ENCODE measurements at places on chromosomes 6 and 20.
A peak's percentile ranks its signal among the peaks of the same experiment; 100 is the strongest.

DNA sequence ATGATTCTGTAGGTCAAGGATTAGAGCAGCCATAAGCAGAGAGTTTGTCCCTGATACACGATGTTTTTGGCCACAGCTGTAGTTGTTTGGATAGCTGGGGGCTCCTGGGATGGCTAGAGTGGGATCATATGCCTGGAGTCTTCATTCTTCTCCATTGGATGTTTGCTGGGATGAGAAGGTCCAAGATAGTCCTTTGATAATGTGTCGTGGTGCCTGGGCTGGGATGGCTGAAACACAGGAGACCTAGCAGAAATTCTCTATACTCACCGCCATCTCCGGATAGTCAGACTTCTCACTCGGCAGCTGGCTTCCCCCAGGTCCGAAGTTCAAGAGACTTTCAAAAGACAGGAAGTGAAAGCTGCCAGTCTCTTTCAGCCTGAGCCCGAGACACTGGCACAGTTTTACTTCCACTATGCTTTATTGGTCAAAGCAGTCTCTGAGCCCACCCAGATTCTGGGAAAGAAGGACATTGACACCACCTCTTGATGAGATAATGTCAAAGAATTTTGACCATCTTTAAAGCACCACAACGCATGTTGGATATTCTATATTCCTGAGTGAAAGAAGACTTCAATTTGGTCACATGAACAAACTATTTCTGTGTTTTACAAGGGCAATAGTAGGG lies 16.0 kb downstream of the MARCKS start:
- DNase-seq: peak; percentile 62

- DNase-seq: no peak
Measured at GRCh38 chr6:136066005-136066404, 184.1 kb downstream of the MTFR2 start.

DNA sequence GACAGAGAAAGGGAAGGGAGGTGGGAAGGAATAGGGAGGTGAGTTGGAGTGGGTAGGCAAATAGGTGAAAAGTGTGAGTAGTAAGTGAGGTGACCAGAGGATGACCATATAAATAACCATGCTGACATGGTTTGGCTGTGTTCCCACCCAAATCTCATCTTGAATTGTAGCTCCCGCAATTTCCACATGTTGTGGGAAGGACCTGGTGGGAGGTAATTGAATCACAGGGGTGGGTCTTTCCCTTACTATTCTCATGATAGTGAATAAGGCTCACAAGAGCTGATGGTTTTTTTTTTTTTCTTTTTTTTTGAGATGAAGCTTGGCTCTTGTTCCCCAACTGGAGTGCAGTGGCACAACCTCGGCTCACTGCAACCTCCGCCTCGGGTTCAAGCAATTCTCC lies 21.5 kb upstream of the SMIM13 start:
- DNase-seq: no peak

- DNase-seq: peak; percentile 76
Measured at GRCh38 chr6:115972679-115973078, 88.0 kb downstream of the FRK start.

GRCh38 chr6:14142063-14142450 lies 24.5 kb downstream of the CD83 start:
- DNase-seq: no peak

GRCh38 chr20:31871618-31871954 lies 1.2 kb downstream of the TTLL9 start:
- no peak for DNase-seq

DNA sequence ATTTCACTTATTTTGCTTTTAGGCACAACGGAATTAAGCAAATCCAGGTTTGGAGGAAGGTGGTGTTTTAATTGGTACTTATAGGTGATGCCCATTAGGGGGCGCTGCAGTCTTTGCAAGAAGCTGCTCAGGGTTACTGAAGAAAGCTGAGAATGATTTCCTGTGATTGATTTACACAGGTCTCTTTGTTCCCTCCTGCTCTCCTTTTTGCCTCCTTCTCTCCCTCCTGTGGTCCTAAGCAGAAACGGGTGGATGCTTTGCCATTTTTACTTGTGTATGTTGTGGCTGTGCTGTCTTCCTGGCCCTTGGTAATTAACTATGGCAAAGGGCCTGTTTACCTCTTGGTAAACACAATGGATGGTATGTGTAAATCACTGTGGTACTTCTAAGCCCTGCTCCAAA lies 97.8 kb downstream of the ANKS1A start:
- DNase-seq: peak; percentile 85

DNA sequence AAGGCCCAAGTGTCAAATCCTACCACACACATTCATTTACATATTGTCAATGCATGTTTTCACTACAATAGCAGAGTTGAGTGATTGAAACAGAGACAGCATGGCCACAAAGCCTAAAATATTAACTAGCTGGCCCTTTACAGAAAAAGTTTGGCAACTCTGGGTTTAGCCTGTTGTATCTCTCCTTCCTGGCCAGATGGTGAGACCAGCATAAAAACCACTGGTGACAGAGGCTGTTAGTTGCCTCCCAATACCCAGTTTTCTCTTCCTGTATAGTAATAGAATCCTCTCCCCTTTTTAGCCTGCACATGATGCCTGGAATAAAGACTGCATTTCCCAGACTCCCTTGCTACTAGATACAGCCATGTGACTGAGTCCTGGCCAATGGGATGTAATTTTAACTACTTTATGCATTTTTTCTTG lies 100.0 kb upstream of the TAB2 start:
- no peak for DNase-seq

DNA sequence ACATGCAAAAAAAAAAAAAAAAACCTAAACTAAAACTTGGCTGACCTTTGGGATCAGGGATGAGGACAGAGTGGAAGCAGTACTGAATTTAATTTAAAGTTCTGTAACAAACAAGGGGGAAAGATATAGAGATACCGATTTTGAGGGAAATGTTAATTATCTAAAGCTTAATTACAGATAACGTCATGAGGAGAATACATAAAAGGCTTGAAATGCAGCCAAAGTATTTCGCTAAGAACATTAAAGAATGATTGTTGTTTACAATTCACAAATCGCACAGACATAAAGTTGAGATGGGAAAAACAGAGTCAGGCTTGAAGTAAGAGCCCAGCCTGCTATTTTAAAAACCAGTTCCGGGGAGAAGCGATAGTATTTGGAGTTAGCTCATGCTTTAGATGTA lies 208.0 kb upstream of the SASH1 start:
- DNase-seq: no peak

- no peak for DNase-seq
Measured at GRCh38 chr20:38226553-38226952, 34.0 kb downstream of the KIAA1755 start.

GRCh38 chr20:37207171-37207570 lies 27.8 kb upstream of the MROH8 start:
- no peak for DNase-seq

GRCh38 chr6:36787210-36787609 lies 52.0 kb downstream of the CPNE5 start:
- DNase-seq: no peak

DNA sequence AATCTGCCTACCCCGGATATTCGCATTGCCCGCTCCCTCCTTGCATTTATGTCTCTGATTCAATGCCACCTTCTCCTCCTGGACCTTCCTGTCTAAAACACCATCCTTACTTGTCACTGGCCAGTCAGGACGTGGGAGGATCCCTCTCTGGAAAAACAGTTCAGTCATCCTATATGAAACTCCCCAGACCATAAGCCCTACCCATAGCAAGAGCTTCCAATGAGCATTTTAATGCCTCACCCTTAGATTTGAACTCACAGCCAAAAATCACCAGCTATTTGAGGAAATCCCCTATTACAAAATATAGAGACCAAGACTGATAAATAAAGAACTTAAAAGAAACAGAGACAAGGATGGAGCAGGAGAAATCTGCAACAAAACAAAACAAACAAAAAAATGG lies 86.4 kb downstream of the SHLD1 start:
- DNase-seq: no peak

- DNase-seq: no peak
Measured at GRCh38 chr20:63678667-63679465, 17.6 kb upstream of the TNFRSF6B start.

GRCh38 chr20:36571564-36572504 lies 1.6 kb upstream of the TGIF2 start:
- no peak for DNase-seq

- DNase-seq: no peak
Measured at GRCh38 chr6:169960886-169961611, 209.6 kb downstream of the ERMARD start.

DNA sequence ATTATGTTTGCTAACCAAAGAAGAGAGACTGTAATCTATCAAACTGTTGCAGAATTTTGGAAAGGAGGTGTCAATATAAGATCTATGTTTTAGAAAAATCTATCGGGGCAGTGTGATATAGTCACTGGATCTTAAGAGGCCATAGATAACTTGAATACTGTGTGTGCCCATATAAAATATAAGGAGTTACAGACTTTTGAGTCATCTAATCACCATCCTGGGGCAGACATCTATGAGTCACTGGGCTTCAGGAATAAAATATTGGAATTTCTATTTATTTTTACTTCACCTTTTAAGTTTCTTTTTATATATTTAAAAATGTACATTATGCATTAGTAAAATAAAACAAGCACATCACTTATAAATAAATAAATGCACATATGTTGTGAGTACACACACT lies 509.3 kb upstream of the MAN1A1 start:
- no peak for DNase-seq

DNA sequence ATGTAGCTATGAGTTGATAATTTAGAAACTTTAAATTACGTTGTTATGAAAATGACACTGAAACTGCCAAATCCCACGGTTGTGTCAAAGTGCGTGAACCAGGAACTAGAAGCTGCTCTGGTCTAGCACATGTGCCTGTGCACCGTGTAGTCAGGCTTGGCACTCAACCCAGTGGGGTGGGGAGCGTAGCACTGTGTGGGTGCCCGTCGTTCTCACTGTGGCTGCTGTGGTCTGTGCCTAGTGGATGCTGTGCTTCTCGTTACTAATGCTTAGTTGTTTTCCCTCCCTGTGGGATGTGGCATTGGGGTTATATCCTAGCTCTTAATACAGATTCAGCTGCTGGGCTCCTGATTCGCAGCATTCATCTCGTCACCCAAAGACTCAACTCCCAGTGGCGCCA lies 46.2 kb upstream of the ADIG start:
- no peak for DNase-seq

- no peak for DNase-seq
Measured at GRCh38 chr20:6070829-6071695, 17.2 kb upstream of the LRRN4 start.

DNA sequence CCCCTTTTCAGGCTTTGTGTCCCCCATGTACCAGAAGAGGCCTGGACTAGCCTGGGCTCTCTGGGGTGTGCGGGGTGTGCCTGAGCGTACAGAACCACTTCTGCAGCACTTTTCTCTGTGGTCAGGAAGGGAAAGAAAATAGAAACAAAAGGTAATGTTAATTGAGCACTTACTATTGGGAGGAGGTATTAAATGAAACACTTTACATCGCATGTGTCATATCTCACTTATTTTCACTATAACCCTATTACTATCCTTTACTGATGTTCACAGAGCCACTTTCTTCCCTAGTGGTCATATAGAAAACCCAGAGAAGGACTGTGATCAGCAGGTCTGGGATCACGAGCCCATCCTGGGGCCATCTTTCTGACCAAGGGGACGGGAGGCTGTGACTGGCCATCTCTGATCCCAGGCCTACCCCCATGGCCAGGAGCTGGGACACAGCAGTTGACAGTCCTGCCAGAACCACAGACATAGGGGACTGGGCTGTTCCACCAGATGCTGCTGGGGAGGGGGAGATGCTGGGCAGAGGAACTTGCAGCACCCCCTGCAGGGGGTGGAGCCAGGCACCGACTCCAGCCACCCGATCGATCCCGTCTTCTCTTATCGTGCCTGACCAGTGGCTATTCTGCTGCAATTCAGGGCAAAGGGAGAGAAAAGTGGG lies 107.6 kb downstream of the VEGFA start:
- DNase-seq: no peak

DNA sequence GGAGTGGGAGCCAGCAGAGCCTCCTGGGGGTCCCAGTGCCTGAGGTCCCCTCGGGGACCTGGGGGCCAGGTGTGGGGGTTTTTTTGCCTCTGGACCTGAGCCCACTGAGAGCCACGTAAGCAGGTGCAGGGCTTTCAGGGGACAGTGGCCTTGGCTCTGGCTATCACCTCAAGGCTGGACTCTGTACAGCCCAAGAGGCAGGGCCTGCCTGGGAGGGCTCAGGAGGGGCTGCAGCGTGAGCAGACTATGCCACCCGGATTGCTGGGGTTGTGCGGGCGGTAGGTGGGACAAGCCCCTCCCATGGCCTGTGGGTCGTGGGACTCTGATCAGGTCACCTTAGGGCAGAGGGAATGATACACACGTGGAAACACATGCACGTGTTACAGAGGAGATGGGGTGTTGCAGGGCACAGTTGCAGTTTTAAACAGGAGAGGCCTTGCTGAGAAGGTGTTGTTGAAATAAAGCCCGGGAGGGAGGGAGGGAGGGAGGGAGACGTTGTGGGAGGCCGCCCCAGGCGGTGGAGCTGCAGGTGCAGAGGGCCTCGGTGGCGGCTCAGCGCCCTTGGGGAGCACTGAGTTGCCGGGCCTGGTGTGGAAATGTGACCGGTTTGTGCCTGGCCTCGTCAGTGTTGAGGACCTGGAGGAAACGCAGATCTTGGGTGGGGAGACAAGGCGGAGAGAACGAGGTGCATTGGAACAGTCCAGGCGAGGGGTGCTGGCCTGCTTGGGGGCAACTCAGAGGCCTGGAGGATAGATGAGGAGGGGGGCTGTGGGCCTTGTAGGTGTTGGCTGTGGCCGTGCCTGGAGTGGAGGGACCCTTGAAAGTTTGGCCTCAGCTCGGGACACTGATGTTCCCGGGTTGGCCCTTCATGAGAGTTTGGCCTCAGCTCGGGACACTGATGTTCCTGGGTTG lies 2.3 kb downstream of the TCEA2 start:
- no peak for DNase-seq

DNA sequence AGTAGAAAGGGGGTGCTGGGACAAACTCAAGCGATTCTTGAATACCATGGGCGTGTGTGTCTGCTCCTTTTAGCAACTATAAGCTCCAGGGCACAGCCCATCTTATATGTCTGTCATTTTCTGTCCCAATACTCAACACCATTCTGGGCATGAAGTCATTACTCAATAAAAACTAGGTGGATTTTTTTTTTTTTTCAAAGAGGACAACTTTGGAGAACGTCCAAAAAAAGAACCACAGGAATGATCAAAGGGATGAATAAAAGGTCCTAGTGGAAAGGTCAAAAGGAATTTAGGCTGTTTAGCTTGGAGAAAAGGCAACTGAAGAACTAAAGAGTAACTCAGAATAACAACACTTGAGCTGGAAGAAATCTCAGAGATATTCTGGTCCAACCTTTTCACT lies 24.4 kb downstream of the UQCC1 start:
- no peak for DNase-seq
